ENCODE measurements at places on chromosomes 16 and 17. TPM values are rescaled to one million over a fixed set of nuclear protein-coding genes. Genes with fewer than 3 reads are reported as not detected.

DNA sequence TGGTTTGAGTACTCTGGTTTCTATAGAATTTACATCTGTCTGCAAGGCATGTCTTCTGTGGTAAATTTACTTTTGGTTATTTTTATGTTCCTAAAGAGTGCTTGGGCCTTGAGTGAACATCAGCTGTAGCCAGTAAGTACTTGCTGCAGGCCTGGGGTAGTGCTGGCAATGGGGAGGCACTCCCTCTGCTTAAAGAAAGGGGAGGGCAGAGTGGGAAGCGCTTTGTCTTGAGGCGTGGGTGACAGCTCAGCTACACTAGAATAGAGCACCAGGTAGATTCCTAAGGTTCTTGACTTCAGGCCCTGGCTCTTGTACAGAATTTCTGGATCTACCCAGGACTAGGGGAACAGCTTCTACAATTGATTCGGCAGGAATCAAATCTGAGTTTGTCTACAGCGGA is 50.6 kb downstream of the MPHOSPH6 start:
- H3K27ac ChIP-seq = no peak overlapping the region
- no peaks in the 10 kb centered on the region for H3K27me3 ChIP-seq
- no peaks in the 10 kb centered on the region for H3K36me3 ChIP-seq

DNA sequence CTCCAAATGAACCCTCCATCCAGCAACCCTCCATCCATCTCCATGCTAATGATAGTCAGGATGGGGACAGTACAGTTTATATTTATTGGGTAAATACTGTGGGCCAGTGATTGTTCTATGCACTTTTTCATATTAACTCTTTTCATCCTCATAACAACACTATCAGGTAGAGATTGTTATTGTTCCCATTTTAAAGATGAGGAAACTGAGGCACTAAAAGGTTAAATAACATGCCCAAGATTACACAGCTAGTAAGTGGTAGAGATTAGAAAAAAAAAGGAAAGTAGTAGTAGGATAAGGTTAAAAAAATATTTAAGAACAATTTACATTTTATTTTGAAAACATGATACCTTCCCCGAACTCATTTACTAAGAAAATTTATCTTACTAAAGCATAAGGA is 21.9 kb upstream of the SUPT4H1 start:
- H3K27ac ChIP-seq = no peak overlapping the region
- H3K27me3 ChIP-seq = no peaks in the 10 kb centered on the region
- no peak for DNase-seq
- no peaks in the 10 kb centered on the region for H3K36me3 ChIP-seq

- H3K36me3 ChIP-seq = no peaks in the 10 kb centered on the region
- DNase-seq = no peak
- H3K27ac ChIP-seq = no peak overlapping the region
- no peak overlapping the region for H3K4me3 ChIP-seq
Observed at GRCh38 chr17:28369684-28370034, 448 bp downstream of the VTN start.

Gene TMEM106A
- total RNA-seq = 10.2 TPM

Gene SALL1
- total RNA-seq = not detected

DNA sequence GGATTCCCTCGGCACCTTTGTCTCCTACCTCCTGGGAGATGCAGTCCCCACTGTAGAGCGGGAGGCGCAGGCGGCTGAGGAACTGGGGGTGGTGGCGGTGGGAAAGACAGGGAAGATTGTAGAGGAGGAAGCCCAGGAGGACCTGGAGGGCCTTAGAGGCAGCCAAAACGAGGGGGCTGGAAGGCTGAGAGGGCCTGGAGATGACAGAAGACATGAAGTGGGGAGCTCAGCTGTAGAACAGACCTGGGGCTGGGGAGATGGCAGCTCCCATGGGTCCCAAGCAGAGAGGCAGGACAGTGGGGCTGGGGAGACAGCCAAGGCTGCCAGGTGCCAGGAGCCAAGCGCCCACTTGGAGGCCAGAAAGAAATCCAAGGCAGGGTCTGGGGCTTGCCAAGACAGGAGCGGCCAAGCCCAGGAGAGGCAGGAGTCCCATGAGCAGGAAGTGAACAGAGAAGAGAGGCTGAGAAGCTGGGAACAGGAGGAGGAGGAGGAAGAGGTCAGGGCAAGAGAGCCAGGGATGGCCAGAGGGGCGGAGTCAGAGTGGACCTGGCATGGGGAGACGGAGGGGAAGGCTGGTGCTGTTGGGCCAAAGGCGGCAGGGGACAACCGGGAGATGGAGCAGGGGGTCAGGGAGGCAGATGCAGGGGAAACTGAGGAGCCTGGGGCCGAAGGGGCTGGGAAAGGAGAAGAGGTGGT is 803 bp downstream of the APOBR start:
- H3K4me3 ChIP-seq = peak overlapping the region; percentile 79
- peaks cover 49% of the 10 kb centered on the region for H3K4me1 ChIP-seq
- no peaks in the 10 kb centered on the region for H3K27me3 ChIP-seq
- DNase-seq = peak; percentile 15
- peak overlapping the region; percentile 85 for H3K27ac ChIP-seq

- H3K4me3 ChIP-seq = no peak overlapping the region
Observed at GRCh38 chr17:59466946-59467801, 98.2 kb upstream of the DHX40 start.

GRCh38 chr17:16406742-16407674 is 8.4 kb upstream of the TRPV2 start:
- peak overlapping the region; percentile 43 for H3K4me3 ChIP-seq
- no peaks in the 10 kb centered on the region for H3K27me3 ChIP-seq

GRCh38 chr17:29461483-29462206 is 71.5 kb downstream of the TAOK1 start:
- no peaks in the 10 kb centered on the region for H3K4me1 ChIP-seq
- DNase-seq = no peak
- no peak overlapping the region for H3K27ac ChIP-seq

DNA sequence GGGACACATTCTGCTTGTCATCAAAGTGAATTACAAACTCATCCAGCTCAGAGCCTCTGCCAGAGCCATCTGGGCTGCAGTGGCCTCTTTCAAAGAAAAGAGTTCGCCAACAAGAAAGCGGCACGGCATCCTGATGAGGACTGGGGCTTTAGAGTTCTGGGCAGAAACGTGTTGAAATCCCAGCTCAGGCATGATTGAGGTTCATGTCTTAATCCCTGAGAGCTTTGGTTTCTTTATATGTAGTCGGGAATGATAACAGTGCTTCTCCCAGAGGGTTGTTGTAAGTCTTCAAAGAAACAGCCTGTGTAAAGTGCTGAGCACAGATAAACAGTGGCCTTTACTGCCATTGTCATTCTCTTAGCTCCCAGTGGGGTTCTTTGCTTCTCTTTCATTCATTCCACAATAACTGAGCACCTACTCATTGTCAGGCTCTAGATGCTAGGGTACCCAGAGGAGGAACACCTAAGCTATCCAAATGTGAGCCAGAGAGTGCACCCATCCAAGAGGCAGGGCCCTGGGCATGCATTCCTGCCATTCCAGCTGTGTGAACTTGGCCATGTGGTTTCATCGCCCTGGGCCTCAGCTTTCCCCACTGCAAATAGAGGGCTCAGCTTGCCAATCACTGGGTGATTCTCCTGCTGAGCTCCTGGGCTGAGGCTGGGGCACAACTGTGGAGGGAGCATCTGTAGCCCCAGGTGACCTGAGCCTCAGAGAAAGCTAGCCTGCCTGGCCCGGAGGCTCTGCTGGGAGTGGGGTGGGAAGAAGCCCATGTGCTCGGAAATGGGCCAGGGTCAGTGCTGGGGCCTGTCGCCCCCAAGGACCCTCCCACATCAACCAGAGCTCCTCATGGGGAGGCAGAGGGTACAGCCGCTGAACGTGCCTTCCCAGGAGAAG is 38.3 kb upstream of the CRHR1 start:
- no peaks in the 10 kb centered on the region for H3K36me3 ChIP-seq
- no peak overlapping the region for H3K27ac ChIP-seq
- DNase-seq = no peak
- no peaks in the 10 kb centered on the region for H3K4me1 ChIP-seq
- no peaks in the 10 kb centered on the region for H3K27me3 ChIP-seq

Gene ZNRF1
- total RNA-seq = 10.8 TPM

Gene C16orf96
- total RNA-seq = 0.11 TPM

DNA sequence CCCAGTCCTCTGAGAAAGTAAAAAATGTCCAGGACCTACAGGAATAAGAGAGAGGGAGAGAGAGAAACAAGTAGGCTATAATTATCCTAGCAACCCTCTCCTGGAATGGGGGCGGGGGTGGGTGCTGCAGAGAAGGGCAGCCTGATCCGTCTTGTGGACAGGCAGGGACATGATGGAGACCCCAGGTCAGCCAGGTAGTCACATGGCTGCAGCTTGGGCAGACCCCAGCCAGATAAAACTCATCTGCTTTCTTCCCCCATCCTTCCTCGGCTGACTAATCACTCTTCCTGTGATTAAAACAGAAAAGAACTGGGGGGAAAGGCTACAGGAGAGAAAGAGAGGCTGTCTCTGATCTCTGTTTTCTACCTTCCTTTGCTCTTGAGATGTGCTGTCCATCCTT is 32.6 kb downstream of the COPZ2 start:
- H3K27me3 ChIP-seq = peaks cover under 1% of the 10 kb centered on the region
- no peak overlapping the region for H3K4me3 ChIP-seq
- H3K36me3 ChIP-seq = no peaks in the 10 kb centered on the region
- no peak for DNase-seq
- H3K4me1 ChIP-seq = no peaks in the 10 kb centered on the region

Gene CFAP52
- not detected for total RNA-seq

Gene CPHXL2
- total RNA-seq = not detected

Gene PTX4
- not detected for total RNA-seq

DNA sequence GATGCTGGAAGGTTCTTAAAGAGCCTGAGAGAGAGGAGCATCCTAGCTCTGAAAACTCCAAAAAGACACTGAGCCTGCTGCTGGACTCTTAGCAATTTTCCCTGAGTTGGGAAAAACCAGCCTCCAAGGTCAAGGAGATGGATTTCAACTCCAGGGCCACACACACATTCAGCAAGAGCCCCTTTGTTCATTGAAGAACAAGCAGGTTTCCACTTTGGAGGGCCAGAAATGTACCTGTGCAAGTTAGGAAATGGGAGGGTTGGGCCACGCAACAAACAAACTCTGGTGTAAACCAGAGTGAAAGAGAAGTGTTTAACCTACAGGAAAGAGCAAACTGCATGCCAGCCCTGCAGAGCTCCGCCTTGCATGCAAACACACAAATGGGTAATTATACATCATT is 264.8 kb upstream of the RPL38 start:
- no peaks in the 10 kb centered on the region for H3K36me3 ChIP-seq
- no peak overlapping the region for H3K27ac ChIP-seq
- no peaks in the 10 kb centered on the region for H3K27me3 ChIP-seq
- DNase-seq = no peak

GRCh38 chr16:68134644-68135043 is 49.5 kb downstream of the NFATC3 start:
- H3K27me3 ChIP-seq = no peaks in the 10 kb centered on the region
- no peak overlapping the region for H3K27ac ChIP-seq
- no peak for DNase-seq
- peaks cover 24% of the 10 kb centered on the region for H3K4me1 ChIP-seq
- no peak overlapping the region for H3K4me3 ChIP-seq

DNA sequence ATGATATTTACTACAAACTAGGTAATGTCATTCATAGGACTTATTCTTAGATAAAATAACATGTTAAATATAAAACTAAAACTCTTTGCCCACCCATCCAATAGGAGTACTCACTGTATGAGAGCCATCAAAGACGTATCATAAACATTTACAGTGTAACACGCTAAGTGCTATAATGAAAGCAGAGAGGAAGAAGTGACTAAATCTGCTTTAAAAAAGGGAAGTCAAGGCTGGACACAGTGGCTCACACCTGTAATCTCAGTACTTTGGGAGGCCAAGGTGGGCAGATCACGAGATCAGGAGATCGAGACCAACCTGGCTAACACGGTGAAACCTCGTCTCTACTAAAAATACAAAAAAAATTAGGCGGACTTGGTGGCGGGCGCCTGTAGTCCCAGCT is 32.4 kb downstream of the SPAG9 start:
- no peaks in the 10 kb centered on the region for H3K4me1 ChIP-seq
- DNase-seq = no peak
- H3K27me3 ChIP-seq = no peaks in the 10 kb centered on the region
- H3K4me3 ChIP-seq = no peak overlapping the region
- H3K36me3 ChIP-seq = no peaks in the 10 kb centered on the region

GRCh38 chr17:5198472-5198871 is 6.8 kb upstream of the ZNF594 start:
- H3K4me3 ChIP-seq = no peak overlapping the region
- no peaks in the 10 kb centered on the region for H3K27me3 ChIP-seq
- H3K4me1 ChIP-seq = peaks cover 8% of the 10 kb centered on the region
- peak; percentile 8 for DNase-seq
- H3K36me3 ChIP-seq = no peaks in the 10 kb centered on the region

Gene SRR
- 11.7 TPM for total RNA-seq

Gene TAF15
- total RNA-seq = 274 TPM

GRCh38 chr17:77783991-77784820 is 174.3 kb upstream of the TNRC6C start:
- peaks cover 35% of the 10 kb centered on the region for H3K4me1 ChIP-seq
- DNase-seq = peak; percentile 70
- no peaks in the 10 kb centered on the region for H3K27me3 ChIP-seq
- H3K27ac ChIP-seq = peak overlapping the region; percentile 95

DNA sequence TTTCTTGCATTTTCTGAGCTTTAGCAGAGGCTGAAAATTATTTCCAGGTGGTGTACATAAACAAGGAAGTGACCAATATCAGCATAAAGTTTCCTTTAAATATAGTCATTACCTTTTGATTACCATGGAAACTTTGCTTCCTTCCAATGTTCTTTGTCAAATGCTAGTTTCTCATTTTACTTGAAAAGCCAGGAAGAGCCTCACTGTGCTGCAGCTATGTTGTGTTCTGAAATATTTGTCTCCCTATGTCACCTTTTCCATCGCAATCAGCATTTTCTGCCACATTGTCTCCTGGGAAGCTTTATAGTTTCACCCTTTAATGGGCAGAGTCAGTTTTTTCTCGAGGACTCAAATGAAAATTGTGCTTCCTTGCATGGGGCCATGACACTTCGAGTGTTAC is 496.0 kb downstream of the CDH8 start:
- H3K27me3 ChIP-seq = no peaks in the 10 kb centered on the region
- H3K27ac ChIP-seq = no peak overlapping the region
- H3K4me3 ChIP-seq = no peak overlapping the region
- no peak for DNase-seq

- H3K36me3 ChIP-seq = peaks cover 6% of the 10 kb centered on the region
- no peaks in the 10 kb centered on the region for H3K27me3 ChIP-seq
- no peak overlapping the region for H3K4me3 ChIP-seq
- H3K4me1 ChIP-seq = peaks cover 60% of the 10 kb centered on the region
Observed at GRCh38 chr17:77416105-77416713, 275.4 kb downstream of the SEC14L1 start.

Gene FSCN2
- 0.49 TPM for total RNA-seq
